ENCODE measurements at places on chromosomes 6 and 20. TPM values are rescaled to one million over a fixed set of nuclear protein-coding genes. Genes with fewer than 3 reads are reported as not detected.

ISM1 gene
- 0.43 TPM for total RNA-seq

COL12A1 gene
- total RNA-seq = 5.1 TPM

TGIF2 gene
- total RNA-seq = 4.5 TPM

AURKA gene
- 110 TPM for total RNA-seq

ANKEF1 gene
- 7.8 TPM for total RNA-seq

MOCS3 gene
- 6.3 TPM for total RNA-seq

HCRTR2 gene
- not detected for total RNA-seq

MAS1 gene
- total RNA-seq = not detected

SAPCD1 gene
- total RNA-seq = 2.7 TPM

RAET1G gene
- 9.7 TPM for total RNA-seq

WDR27 gene
- total RNA-seq = 14.6 TPM

SLC35F1 gene
- not detected for total RNA-seq

GSTA4 gene
- total RNA-seq = 8.5 TPM

SLC17A3 gene
- 1.1 TPM for total RNA-seq

TFAP2C gene
- total RNA-seq = 16.7 TPM

CLPSL2 gene
- 1.2 TPM for total RNA-seq

UNC5CL gene
- total RNA-seq = 0.52 TPM

ELMO2 gene
- 20.6 TPM for total RNA-seq

POU5F1 gene
- total RNA-seq = 5.3 TPM

MCCD1 gene
- not detected for total RNA-seq

GATA5 gene
- total RNA-seq = 0.75 TPM

PCIF1 gene
- total RNA-seq = 35.8 TPM

RGS17 gene
- 7.2 TPM for total RNA-seq

KCNK5 gene
- total RNA-seq = 1.2 TPM

FGD2 gene
- not detected for total RNA-seq

TRDN gene
- total RNA-seq = not detected

HTR1B gene
- 0.18 TPM for total RNA-seq
